Cardiac muscle cell (in vitro differentiated cells and primary cell): ENCODE measurements at places on chromosomes 1 and 21.

DNA sequence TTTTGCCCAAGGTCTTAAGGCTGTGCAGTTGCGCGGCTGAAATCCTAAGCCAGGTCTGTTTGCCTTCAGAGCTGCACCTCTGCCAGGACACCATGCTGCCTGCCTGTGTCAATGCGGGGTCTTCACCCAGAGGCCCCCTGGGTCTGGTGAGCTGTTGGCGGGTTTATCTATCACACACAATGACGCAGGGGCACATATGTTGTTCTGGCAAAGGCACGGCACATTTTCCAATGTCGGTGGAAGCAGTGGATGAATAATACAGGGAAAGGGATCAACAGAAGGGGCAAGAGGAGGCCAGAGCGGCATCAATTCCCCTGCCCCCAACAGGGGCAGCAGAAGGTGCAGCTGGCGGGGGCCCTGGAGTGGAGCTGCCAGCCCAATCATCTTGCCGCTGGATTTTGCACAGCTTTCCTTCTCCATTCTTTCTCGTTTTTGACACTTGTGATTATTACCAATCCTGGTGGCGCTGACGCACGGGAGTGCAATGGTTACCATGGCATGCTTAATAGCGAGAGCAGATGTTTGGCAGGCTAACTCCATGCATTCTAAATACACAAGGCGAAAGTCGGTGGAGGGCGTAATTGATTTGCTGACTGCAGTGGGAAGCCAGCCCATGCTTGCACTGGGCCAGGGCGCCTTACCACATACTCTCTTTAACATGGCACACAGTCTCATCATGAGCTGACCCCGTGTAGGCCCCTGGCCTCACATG, 45.8 kb upstream of the CYP2J2 start:
- DNase-seq = no peak

GRCh38 chr1:212814537-212815334, 23.0 kb downstream of the TATDN3 start:
- DNase-seq = peak; percentile 38

GRCh38 chr1:205711105-205712048, 31.1 kb upstream of the SLC45A3 start:
- DNase-seq = peak; percentile 91

DNA sequence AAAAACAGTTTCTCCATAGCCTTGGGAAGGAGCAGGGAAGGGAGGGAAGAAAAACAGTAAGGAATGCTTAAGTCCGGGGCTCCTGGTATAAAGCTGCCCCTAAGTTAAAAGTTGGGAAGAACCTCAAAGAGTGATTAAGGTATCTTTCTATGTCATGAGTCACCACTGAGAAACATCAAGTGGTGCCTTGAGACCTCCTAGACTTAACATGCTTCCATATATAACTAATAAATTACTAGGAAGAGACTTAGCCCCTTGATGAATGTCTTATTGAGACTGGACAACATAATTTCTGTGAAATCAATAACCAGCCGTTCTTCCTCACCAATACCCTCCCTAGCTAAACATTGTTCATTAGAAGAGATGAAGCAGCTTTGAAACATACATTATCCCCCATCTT, 121.8 kb upstream of the SLC44A3 start:
- no peak for DNase-seq

GRCh38 chr1:201752333-201752732, 76.6 kb upstream of the IPO9 start:
- DNase-seq = no peak

GRCh38 chr1:39849203-39849602, 34.1 kb downstream of the TRIT1 start:
- no peak for DNase-seq

DNA sequence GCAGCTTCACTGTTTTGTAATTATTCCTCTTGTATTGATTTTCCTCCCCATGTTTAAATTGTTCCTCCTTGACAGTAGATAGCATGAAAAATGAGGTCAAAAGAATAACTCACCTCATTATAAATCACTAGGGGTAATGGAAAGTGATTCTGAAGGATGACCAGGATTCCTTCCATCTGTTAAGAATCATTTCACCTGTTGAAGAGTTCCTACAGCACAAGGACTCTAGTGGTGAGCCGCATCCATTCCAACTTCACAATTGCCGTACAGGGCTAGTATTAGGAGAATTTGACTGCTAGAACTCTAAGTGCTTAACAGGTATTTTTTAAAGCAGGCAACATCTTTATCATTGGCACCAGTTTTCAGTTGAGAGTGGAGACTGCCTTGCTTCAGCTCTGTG, 13.7 kb downstream of the PPP1R12B start:
- DNase-seq = no peak

- DNase-seq = no peak
Observed at GRCh38 chr1:246216906-246217305, 290.2 kb downstream of the SMYD3 start.

GRCh38 chr1:153679337-153680119, 1.0 kb downstream of the NPR1 start:
- DNase-seq = peak; percentile 33

GRCh38 chr21:46008893-46009621, 27.5 kb downstream of the COL6A1 start:
- no peak for DNase-seq

DNA sequence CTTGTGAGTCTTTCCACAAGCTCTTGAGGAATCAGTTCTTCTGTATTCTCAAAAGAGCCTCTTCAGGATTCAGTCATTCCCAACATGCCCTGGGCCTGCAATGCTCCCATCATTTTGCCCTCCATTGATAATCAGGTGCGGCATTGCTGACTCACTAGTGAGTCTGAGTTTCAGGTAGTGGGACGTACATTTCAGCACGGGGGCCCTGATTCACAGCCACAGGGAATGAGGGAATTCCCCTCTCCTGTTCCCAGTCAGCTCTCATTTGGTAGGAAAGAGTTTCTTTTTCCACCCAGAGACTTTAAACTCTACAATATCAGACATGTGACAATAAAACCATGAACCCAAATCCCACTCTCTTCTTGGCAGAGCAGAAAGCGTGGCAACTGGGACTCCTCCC, 3.7 kb upstream of the IRF6 start:
- no peak for DNase-seq

DNA sequence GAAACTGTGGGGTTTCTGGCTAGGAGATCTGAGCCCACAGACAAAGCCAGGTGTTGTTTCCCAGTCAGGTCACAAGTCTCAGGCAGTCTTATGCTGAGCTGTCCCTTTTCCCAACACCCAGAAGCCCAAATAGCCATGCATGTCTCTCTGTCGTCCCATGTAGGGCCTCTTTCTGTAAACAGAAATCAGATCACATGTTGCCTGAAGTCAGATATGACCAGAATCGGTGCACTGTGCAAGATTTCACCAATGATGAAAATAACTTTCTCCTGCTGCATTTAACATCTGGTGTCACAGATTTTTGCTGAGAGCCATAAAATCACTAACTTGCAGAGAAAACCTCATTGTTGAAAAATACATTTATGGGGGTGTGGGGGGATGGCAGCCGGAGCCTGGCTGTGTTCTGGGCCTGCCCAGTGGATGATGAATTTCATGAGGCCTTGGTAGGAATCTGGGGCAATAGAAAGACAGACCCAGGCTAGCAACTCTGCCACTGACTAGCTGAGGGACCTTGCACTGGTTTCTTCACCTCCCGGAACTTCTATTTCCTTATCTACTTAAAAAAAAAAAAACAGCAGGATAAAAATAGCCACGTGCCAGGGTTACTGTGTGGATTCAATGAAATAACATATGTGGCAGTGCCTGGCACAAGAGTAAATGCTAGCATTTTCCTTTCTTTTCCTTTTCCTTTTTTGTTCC, 158.8 kb upstream of the NFIA start:
- no peak for DNase-seq

GRCh38 chr1:214446772-214447556, 104.4 kb downstream of the PTPN14 start:
- no peak for DNase-seq

- DNase-seq = no peak
Observed at GRCh38 chr1:203264052-203264501, 34.6 kb upstream of the CHIT1 start.

DNA sequence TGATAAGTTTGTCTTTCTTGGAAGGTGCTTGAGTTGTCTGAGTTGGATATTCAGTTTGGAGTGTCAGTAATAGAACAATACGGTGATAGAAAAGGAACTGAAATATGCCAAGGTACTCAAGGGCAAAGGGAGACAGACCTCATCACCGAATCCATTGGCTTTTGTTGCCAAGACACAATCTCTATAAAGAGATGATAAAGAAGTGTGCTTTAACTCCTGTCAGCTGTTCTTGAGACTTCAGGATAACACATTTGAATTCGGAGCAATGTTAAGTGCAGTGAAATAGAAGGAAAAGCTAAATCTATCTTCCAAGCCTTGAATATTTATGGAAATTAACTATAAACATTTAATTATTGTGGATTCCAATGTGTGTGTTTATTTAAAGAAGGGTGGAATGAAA, 194.7 kb downstream of the DISC1 start:
- peak; percentile 71 for DNase-seq

DNA sequence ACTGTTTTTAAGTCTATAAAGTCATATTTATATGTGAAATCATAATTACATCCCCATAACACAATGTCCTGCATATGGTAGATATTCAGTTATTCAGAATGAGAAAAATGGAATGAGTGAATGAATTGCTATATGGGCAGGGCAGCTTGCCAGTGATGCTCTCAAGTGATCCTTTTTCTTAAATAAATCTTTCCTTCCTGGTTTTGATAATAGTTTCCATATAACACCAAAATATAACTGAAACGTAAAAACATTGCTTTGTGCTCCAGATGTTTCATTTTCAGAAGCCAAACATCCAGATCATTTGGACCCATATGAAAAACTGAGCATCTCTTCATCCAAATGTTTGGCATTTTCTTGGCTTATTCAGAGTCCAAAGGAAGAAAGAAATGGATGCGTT, 30.2 kb upstream of the RGS8 start:
- DNase-seq = no peak

- DNase-seq = no peak
Observed at GRCh38 chr1:164515711-164516331, 43.2 kb upstream of the PBX1 start.

DNA sequence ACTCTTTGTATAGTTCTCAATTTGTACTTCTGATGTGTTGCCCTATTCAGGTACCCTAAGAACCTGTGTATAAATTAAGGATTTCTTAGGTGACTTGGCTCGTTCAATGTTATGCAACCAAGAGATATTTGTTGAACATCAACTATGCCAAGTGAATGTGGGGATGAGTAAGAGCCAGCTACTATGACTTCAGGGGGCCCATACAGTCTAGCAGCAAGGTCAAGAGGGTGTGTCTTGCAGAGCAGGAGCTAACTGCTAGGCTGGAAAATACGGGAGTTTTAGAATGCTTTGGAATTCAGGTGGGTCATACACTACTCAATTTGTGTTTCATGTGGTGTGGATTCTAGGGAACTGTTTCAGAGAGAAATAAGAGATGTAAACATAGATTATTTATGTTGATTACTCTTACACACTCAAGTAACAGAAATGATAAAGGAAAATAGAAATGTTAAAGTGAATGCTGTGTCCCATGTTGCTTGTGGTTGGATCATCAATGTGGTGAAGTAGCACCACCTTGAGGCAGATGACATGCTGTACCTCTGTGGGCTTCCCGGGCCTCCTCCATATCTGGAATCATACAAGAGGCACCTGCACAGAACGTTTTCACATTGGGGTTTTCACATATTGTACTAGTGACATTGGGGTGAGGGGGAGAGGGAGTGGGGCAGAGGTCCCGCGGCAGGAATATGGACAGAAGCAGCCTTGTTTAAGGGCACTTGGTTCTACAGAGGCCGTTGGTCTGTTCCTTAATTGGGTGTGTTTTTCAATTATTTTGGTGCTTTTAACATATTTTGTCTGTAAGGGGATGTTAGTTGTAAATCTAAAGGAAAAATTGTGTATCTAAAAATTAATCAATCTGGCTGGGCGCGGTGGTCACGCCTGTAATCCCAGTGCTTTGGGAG, 12.4 kb downstream of the ARPC5 start:
- DNase-seq = peak; percentile 70

GRCh38 chr1:98964198-98964597, 40.5 kb downstream of the PLPPR5 start:
- no peak for DNase-seq

DNA sequence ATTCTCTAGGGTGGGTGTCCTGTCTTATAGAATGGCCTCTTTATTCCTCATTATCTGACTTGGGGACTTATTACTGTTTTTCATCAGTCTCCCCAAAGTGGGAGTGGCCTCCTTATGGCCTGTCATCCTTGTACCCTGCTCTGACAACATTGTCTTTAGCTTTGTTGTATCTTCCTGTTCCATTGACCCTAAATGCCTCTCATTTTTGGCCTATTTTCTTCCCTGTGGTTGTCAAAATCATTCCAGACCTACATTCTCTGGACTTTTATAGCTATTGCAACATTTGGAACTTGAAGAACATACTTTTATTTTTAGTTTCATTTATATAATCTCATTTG, 9.7 kb downstream of the SFT2D2 start:
- DNase-seq = peak; percentile 58

DNA sequence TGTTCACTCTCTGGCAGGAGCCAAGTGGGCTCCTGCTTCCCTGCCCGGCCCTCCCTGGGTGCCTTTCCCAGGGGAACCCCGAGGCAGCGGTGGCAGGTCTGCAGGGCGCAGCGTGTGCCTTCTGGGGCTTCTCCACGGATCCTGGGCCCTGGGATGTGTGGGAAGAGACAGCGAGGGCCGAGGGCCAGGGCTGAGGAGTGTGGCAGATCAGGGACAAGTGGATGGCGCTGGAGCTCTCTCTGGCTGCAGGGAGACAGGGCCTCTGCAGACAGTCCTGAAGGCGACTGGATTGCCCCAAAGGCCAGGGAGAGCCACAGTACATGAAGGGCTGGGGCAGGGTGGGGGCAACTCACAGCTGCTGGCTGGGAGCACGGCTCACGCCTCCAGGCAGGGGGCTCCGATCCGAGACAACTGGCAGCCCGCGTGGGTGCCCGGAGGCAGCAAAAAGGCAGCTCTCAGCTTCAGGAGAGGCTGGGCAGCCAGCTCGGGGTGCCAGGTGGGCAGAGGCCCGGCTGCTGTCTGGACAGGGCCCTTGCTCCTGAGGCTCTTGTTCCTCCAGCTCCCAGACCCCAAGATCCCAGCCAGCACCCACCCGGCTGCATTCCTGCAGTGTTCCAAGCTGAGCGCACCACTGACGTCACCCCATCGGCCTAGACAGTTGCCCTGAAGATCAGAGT, 16.0 kb downstream of the MORN1 start:
- no peak for DNase-seq

DNA sequence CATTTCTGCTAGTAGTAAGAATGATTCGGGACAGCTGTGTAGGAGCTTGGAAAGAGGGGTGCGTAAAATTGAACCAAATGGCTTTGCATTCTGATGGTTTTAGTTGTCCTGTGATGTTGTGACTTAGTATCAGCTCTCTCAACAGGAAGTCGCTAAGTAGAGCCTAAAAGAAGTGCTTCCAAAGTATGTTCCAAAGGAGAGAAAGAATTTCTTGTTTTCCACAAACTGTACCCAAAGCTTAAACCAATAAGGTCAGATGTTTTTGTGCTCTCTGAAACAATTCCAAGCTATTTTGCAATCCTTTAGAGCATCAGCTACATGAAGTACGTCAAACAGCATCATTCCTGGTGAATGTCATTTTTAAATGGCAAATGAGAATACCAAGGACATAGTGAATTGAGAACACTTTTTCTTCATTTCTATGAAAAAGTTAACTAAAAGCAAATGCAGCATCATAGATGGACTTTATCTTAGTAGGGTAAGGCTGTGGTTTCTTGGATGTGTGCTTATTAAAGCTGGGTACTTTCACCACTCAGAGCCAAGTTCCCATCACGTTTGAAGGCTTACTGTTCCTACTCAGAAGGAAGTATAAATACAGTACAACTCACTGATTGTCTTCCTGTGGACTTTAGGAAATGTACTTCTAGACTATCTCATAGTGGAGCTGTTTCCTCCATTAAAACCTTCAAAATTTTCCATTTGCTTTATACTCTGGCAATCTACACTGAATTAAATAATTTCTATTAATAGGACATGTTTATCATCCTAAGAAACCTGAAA, 148.6 kb downstream of the C1orf21 start:
- DNase-seq = no peak
